ENCODE measurements at places on chromosomes 2 and 18.

- no peak for DNase-seq
Observed at GRCh38 chr2:195022508-195022830, 634.6 kb upstream of the SLC39A10 start.

DNA sequence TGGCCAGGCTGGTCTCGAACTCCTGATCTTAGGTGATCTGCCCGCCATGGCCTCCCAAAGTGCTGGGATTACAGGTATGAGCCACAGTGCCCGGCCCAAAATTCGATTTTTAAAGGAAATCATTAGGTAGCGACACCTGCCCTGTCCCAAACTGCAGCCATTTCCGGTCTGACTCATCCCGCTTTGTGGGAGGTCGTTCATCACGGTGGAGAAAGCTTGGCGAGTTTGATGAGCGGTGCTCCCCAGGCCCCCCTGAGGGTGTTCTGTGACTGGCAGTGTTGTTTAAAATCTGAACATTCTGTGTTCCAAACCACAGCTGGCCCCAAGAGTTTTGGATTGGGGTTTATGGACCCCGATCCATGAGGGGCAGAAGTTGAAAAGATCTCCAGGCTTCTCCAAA is 53.0 kb upstream of the GLI2 start:
- no peak for DNase-seq

DNA sequence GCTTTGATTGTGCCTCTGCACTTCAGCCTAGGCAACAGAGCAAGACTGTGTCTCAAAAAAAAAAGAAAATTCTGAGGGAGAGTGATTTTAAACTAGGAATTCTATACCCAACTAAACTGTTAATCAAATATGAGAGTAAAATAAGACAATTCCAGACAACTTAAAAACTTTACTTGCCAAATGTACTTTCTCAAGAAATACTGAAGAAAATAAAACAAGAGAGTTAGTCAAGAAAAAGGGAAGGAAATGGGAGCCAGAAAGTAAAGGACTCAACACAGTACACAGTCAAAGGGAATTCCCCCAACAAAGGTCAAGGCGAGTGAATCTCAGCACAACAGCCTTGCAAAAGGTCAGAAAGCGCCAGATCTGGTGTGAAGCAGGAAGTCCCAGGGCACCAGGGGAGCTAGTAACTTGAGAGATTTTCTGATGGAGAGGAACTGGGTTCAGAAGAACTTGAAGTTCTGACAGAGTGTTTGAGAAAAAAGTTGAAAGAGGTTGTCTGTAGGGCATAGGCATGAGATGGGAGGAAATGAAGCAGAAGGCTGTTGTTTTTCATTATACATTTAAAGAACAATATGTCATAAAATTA is 22.6 kb upstream of the TBC1D8 start:
- DNase-seq: no peak

DNA sequence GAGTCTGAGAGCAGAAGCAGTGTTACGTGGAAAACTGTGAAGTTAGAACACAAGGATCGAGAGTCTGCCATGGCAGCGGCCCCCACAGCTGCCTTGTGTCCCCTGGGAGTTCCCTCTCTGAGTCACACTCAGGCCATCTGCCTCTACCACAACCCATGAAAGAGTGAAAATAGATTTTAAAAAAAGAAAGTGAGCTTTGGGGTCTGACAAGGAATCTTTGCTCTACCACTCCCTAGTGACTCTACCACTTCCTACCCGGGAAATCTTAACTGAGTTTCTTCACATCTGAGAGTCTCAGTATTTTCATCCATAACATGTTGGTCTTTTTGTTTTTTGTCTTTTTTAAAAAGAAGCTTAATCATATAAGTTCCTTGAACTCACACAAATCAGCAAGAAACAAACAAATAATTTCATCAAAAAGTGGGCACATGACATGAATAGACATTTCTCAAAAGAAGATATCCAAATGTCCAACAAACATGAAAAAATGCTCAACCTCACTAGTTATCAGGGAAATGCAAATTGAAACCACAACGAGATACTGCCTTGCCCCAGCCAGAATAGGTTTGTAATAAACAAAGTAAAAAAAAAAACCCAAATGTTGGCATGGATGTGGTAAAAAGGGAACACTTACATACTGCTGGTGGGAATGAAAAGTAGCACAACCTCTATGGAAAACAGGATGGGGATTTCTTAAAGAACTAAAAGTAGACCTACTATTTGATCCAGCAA is 2.4 kb upstream of the MSGN1 start:
- no peak for DNase-seq

- DNase-seq: no peak
Observed at GRCh38 chr18:3790703-3791102, 340.7 kb downstream of the TGIF1 start.

- no peak for DNase-seq
Observed at GRCh38 chr18:35736696-35737095, 155.2 kb downstream of the GALNT1 start.

DNA sequence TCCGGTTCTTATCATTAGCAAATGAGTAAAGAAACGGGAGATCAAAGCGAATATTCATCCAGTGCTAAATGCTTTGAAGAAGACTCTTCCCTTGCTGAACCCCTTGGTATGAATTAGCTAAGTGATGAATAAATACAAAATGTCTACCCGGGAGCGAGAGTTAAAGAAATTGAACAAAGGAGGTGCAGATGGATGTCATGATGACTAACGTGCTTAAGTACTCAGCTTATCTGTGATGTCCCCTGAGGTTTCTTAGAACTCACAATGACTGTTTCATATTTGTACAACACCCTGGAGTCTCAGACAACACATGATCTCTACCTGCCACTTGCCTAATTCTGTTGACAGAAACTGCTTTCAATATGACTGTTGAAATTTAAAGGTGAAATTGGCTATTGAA is 148.5 kb downstream of the TMEM200C start:
- DNase-seq: no peak

DNA sequence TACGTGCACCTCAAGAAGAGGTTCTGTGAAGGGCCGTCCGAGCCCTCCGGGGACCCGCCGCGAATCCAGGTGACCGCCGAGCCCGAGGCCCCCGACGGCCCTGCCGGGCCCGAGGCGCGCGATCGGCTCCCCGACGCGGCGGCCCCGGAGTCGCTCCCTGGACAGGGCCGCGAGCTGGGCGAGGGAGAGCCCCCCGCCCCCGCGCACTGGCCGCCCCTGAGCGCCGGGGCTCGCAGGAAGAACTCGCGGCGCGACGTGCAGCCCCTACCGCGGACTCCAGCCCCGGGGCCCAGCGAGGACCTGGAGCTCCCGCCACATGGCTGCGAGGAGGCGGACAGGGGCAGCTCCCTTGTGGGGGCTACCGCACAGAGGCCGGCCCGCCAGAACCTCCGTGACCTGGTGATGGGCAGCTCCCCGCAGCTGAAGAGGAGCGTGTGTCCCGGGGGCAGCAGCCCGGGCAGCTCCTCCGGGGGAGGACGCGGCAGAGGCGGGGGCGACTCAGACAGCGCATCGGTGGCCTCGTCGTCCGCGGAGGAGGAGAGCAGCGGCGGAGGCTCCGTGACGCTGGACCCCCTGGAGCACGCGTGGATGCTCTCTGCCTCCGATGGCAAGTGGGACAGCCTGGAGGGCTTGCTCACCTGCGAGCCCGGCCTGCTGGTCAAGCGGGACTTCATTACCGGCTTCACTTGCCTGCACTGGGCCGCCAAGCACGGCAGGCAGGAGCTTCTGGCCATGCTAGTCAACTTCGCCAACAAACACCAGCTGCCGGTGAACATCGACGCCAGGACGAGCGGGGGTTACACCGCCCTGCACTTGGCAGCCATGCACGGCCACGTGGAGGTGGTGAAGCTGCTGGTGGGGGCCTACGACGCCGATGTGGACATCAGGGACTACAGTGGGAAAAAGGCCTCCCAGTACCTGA is 812 bp downstream of the SOWAHC start:
- no peak for DNase-seq

- no peak for DNase-seq
Observed at GRCh38 chr18:61741881-61742454, 150.8 kb downstream of the RNF152 start.

- no peak for DNase-seq
Observed at GRCh38 chr18:67813380-67814028, 297.0 kb upstream of the DSEL start.

DNA sequence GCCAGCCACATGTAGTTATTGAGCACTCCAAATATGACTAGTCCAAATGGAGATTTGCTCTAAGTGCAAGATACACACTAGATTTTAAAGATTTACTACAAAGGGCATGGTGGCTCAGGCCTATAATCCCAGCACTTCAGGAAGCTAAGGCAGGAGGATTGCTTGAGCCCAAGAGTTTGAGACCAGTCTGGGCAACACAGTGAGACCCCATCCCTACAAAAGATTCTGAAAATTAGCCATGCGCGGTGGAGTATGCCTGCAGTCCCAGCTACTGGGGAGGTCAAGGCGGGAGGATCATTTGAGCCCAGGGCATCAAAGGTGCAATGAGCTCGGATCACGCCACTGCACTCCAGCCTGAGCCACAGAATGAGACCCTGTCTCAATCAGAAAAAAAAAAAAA is 93.5 kb upstream of the HNRNPA3 start:
- no peak for DNase-seq

- DNase-seq: no peak
Observed at GRCh38 chr2:239594772-239595608, 194.2 kb upstream of the HDAC4 start.

DNA sequence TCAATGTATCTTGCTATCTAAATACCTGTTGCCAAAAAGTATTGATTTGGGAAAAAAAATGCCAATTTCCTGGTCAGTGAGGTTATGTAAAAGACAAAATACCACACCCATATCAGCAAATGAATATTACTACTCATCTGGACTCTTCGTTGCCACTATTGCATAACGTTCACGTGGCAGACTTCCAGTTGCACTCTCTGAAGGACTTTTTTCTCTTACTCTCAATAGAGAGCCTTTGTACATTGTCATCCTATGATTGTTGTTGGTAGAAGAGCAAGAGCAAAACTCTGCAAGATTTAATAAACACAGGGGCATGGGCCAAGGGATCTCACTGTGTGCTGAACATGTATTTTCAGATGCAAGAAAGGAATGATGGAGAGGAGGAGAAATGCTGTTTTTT is 689.8 kb downstream of the MBD2 start:
- no peak for DNase-seq

- no peak for DNase-seq
Observed at GRCh38 chr2:15772086-15772595, 168.2 kb upstream of the MYCN start.

DNA sequence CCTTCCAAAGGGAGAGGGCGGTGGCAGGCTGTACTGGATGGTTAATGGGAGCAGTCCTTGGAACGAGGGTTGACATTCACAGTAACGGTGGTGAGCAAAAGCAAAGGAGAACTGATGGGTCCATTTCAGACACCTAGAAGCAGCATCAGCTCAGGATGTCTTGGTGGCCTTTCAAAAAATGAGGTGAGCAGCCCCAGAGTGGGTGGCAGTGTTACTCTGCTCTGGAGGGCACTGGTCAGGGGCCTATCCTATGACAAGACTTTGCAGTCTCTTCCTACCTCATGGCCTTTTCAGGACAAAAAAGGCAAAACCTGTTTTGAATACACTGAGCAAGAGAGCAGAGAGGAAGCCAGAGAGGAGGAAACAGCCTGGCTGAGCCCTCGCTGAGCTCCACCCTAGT is 23.5 kb downstream of the CAPN14 start:
- no peak for DNase-seq

GRCh38 chr18:62702259-62702658 is 13.1 kb upstream of the PHLPP1 start:
- no peak for DNase-seq

DNA sequence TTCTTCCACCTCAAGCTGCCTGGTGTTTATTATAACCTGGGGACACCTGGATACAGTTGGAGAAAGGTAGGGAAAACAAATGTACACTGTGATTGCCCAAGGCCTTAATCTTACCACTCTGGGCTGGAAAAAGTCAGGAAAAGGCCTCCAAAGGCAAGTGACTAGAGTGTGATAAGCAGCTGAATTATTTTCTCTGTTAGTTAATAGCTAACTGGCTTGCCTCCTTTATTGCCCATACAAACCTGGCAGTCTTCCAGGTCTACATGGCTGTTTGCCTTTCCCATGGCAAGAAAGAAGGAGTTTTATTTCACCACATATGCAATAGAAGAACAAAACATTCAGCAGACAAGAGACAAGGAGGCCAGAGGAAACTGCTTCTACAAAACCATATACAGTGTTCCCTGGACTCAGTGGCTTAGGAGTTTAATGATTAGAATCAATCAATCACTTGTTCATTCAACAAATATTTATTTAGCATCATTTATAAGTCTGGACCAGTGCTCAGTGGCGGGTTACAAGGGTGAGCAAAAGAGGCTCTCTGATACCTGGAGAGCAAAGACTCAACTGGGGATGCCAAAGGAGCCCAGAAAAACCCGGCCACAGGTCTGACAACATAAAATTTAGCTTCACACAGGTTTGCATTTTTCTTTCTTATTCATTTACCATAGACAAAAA is 27.5 kb upstream of the SUCLG1 start:
- no peak for DNase-seq

- no peak for DNase-seq
Observed at GRCh38 chr2:9897331-9897737, 54.1 kb downstream of the TAF1B start.

DNA sequence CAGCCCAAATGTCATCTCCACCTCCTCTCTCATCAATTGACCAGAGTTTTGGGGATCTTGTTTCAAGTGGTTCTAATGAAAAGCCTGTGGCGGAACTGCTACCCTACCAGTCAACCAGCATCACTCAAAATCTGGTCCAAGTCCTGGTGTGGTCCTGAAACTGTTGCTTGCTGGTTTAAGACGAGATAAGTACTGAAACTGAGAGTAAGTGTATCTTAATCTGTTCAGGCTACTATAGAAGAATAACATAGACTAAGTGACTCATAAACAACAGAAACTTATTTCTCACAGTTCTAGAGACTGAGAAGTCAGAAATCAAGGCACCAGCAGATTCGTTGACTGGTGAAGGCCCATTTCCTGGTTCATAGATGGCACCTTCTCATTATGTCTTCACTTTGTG is 879 bp upstream of the GALNT5 start:
- DNase-seq: no peak

- no peak for DNase-seq
Observed at GRCh38 chr2:201242571-201243277, 17.6 kb upstream of the CASP8 start.

GRCh38 chr18:79210002-79210910 is 141.1 kb downstream of the ATP9B start:
- no peak for DNase-seq

DNA sequence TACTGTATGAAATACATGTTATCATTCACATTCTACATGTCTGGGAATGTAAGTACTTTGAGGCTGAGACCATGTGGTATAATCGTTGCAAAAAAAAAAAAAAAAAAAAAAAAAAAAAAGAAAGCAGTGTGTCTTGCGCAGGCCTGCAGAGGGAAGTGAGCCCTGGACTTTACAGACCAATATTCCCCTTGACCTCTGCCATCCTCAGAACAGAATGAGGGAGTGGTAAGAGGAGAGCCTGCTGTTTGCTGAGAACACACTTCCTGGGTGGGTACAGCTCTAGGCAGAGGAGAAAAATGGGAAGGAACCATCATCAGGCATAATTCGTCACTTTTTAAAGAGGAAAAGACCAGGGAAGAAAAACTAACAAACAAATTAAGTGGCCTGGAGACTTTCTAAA is 28.8 kb upstream of the TBC1D8 start:
- DNase-seq: no peak

GRCh38 chr2:136392897-136393505 is 275.1 kb upstream of the CXCR4 start:
- DNase-seq: no peak

- DNase-seq: no peak
Observed at GRCh38 chr18:60812921-60813320, 440.3 kb upstream of the MC4R start.

GRCh38 chr2:99706735-99707134 is 216.9 kb upstream of the REV1 start:
- DNase-seq: no peak

All from CD4-positive, CD25-positive, alpha-beta regulatory T cell (primary cell).